ENCODE measurements at places on chromosomes 3 and 15.
A peak's percentile ranks its signal among the peaks of the same experiment; 100 is the strongest.

DNA sequence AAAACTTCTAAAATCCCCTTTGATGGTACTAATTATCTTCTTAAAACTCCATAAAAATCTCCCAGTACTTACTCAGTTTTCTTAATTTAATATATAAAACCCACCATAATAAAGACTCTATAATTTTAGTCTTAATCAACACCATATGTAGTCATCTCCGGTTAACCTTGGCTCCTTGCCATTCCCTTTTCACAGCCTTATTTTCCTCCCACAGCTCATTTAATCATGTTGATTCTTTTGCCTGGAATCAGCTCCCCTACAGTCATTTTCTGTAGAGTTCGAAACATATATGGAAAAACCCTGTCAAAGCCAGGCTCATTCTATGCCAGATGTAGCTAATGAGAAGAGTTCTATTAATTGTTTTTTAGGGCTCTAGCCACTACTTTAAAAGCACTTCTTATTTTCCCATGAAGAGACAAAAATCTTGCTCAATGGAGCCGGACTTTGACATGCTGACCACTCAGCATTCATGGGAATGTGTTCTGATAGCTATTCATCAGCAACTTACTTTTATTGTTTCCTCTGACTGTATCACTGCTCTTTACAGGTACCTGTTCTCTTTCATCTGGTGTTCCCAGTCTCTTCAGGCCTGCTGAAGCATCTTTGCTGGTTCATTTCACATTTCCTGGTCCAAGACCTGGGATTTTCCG lies 573.4 kb downstream of the NAALADL2 start:
- DNase-seq, result peak; percentile 70

DNA sequence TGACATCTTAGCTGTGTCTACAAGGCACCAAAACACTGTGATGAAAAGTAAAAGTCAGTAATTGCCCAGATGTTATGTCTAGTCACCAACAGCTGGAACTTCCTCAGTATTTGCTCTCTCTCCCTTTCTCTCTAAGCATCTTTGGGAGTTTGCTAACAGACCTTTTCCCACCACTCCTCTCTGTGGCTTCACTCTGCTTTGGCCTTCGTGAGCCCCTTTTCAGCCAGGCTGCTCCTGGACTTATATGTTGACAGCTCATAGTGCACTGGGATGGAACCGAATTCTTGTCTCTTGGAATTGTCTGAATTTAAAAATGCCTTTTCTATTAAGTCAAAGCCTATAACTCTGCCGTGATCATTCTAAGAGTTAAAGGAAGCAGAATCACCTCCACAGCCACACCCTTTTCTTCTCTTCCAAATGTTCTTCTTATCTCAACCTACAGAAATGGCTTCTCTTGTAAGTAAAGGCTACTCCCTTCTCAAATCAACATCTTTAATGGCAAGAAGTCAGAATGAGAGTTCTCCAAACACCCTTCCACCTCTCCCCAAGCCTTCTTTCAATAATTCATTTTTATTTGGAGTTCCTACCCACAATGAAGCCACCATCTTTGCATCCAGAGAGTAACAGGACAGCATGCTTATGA lies 17.2 kb upstream of the FOXP1 start:
- no peak for DNase-seq

DNA sequence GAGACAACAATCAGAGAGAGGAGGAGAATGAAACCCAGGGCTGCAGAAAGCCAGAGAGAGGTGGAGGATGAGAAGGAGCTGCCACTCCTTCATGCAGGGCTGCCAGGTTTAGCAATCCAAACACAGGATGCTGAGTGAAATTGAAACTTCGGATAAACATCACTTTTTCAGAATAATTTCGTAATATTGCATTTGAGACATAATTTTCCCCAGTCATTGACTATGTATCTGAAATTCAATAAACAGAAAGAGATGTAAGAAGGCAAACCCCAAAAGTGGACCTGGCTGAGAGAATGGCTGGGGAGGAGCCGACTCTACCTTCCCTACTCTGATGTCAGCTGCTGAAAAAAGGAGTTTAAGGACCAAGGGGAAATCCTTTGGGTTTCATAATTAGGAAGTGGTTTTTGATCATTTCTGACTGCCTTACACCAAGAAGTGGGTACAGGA lies 33.8 kb downstream of the SLC9A9 start:
- DNase-seq, result no peak

DNA sequence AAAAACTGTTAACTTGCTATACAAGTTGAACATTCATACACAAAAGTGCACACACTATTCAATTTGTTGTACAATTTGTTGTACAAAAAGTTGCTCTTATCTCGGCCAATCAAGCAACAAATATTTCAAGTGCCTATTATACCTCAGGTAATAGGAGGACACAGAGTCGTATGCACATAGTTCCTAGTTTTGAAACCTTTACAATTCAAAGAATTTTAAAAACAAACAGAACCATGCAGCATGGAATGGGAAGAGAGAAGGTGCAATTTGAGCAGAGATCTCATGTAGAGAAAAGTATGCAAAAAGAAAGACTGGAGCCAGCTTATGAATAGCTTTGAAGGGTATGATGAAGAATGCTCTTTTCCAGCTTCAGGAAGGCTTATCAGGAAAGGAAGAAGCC lies 46.5 kb upstream of the ARPP19 start:
- DNase-seq, result no peak

- DNase-seq, result no peak
Observed at GRCh38 chr3:4688411-4688810, 195.3 kb downstream of the ITPR1 start.

- peak; percentile 45 for DNase-seq
Observed at GRCh38 chr3:42262525-42262924, 3.5 kb downstream of the CCK start.

- DNase-seq, result no peak
Observed at GRCh38 chr3:127985216-127985615, 67.0 kb upstream of the SEC61A1 start.

GRCh38 chr15:78046796-78047341 lies 30.6 kb downstream of the TBC1D2B start:
- no peak for DNase-seq

DNA sequence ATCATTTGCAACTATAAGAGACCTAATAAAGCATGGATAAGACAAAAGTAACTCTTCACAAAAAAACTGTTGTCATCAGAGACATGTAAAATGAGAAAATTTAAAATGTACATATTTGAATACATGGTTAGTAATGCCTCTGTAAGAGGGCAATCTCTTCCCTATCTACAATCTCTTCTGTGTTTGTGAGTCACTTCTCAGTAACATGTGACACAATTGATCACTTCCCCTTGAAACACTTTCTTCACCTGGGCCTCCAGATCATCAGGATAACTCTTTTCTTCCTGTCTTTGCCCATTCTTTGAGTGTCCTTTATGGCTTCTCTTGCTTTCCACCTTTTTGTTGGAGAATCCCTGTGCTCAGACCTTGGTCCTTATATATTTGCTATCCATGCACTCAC lies 50.4 kb downstream of the TFDP2 start:
- no peak for DNase-seq

- no peak for DNase-seq
Observed at GRCh38 chr3:69439643-69440270, 53.9 kb upstream of the FRMD4B start.

DNA sequence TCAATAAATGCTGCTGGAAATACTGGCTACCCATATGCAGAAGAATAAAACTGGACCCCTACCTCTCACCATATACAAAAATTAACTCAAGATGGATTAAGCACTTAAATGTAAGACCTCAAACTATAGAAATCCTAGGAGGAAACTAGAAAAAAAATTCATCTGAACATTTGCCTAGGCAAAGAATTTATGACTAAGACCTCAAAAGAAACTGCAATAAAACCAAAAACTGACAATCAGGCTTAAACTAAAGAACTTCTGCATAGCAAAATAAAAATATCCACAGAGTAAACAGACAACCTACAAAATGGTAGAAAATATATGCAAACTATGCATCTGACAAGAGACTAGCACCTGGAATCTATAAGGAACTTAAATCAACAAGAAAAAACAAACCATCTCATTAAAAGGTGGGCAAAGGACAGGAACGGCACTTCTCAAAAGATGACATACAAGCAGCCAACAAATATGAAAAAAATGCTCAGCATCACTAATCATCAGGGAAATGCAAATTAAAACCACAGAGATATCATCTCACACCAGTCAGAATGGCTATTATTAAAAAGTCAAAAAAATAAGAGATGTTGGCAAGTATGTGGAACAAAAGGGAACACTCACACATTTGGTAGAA lies 47.0 kb downstream of the MYO9A start:
- DNase-seq, result no peak

DNA sequence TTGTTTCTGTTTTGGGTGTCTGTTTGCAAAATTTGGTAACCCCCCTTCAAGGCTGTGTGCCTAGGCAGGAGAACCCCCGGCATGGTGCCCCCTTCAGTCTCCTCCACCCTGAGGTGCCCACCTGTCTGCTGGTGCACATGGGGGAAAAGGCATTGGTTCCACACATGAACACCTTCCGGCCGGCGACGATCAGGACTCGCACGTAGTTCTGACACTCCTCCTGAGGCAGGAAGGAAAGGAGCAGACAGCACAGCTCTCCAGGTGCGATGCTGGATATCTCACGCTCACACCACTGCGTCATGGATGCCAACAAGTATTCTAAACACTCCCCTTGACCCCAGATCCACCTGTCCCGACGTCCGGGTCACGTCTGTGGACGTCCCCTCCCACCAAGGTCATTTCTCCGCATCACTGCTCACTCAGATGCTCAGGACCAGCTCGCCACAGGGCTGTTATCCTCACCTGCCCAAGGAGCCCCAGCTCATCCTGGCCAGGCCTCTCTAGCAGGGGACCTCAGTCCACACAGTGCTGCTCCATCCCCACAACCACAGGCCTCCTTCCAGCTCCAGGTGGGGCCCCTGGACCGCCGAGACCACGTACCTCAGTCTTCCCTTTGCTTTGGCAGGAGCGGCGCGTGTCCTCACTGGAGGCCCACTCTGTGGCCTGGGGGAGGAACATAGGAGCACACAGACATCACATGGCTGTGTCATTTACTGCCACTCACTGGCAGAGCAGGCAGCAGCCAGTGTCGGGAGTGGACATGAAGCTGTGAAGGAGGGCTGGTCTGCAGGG lies 99.0 kb downstream of the SEMA5B start:
- no peak for DNase-seq

GRCh38 chr15:86772369-86773059 lies 692.8 kb downstream of the AGBL1 start:
- no peak for DNase-seq

GRCh38 chr15:44157679-44158078 lies 37.4 kb downstream of the FRMD5 start:
- DNase-seq, result peak; percentile 73

DNA sequence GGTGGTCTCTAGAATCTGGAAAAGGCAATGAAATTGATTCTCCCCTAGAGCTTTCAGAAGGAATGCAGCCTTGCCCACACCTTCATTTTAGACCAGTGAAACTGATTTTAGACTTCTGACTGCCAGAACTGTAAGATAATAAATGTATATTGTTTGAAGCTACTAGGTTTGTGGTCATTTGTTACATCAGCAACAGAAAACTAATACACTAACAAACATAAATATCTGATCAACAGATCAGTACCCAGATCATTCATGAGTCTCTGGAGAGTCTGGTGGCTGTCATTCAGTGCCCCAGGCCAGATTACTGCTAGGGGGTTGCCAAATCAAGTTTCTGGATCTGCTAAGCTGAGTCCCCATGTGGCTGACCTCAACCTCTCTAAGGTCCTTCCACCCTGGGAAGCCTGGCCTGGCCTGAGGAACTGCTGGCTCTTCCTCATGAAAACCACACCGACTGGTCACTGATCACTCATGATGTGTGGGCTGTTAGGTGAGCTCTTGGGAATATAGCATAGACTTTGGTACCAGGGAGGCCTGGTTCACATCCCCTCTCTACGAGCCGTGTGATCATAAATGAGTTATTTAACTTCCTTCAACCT lies 11.1 kb upstream of the LACTB start:
- no peak for DNase-seq

GRCh38 chr3:107545680-107546120 lies 22.9 kb downstream of the BBX start:
- DNase-seq, result peak; percentile 31

GRCh38 chr15:41437448-41437847 lies 20.6 kb downstream of the RTF1 start:
- DNase-seq, result no peak

DNA sequence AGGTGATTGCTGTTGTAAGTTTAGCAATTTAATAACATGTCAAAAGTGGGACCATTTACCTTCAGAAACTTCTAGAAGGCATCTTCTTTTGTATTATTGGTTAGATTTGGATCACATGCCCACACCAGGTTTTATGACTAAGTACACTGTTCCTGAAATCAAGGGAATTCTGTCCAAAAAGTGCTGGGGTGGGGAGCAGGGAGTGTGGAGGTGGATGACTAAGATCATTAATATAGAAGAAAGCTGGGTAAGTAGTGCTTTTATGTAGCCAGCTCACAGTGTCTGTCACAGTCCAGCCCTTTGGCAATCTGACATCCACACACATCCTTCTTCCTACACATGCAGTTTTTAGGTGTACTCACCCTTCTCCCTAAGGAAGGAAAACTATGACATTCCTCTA lies 120.0 kb downstream of the TMCO5A start:
- DNase-seq, result peak; percentile 66

- DNase-seq, result no peak
Observed at GRCh38 chr15:67911727-67912126, 71.9 kb upstream of the RNU6-1 start.

- no peak for DNase-seq
Observed at GRCh38 chr3:182954553-182955235, 25.6 kb downstream of the DCUN1D1 start.

GRCh38 chr3:13526626-13526949 lies 22.3 kb upstream of the FBLN2 start:
- no peak for DNase-seq

DNA sequence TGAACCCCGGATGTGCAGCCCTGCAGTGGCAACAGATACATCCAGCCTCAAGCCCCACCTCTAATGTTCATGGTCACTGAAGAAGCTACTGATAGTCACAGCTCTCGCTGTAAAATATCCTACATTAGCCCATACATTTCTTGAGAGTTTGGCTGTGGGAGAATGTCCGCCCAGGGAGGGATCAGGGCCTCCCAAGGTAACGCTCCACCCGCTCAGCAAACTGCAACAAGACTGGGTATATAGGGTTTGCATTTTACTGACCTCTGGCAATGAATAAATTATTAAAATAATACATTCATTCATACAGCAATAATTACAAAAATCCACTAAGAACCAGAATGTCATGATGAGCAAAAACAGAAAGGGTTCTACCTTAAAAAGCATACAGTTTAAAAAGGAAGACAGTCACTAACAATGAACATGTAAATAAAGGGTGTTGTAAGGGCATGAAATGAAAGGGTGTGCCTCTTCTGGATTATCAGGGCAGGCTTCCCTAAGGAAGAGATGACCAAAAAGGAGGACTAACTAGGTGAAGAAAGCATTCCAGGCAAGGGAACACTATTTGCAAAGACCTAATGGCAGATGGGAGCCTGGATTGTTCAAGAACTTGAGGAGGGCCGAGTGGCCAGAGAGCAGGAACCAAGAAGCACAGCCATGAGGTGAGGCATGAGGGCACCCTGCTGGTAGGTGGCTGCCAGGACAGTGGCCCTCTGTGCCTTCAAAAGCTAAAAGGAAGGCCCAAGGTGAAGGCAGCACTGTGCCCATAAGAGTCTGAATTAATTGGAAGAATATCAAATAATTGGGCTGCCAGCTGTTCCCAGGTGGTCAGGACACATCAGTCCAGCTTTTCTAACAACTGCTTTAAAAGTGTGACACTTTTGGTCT lies 28.1 kb upstream of the CTDSPL start:
- DNase-seq, result no peak

All from AG09309 (cell line).